Sciatic nerve (tissue), 2 donors: ENCODE measurements at places on chromosomes 7 and 10. TPM values are rescaled to one million over a fixed set of nuclear protein-coding genes. Genes with fewer than 3 reads are reported as not detected.

DNA sequence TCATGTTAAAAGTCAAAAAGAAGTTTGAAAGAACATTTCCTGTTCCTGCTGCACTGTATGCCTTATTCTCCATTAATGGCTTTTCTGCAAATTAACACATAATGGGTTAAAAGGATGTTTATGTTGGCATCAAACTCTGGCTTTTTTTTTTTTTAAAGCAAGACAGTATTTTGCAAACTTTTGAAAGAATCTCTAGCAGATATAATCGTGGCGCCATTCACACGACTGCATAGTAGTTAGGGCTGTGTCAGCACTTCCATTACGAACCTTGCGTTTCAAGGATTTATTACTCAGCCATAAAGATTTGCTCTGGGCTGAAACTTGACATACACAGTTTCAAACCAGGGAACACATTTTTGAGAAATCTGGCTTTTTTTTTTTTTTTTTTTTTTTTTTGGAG, 207.8 kb downstream of the DYNC1I1 start:
- DNase-seq = no peak

- DNase-seq = no peak
These were observed 15.6 kb upstream of the AKR1C3 start for GRCh38 chr10:5078547-5079180.

DNA sequence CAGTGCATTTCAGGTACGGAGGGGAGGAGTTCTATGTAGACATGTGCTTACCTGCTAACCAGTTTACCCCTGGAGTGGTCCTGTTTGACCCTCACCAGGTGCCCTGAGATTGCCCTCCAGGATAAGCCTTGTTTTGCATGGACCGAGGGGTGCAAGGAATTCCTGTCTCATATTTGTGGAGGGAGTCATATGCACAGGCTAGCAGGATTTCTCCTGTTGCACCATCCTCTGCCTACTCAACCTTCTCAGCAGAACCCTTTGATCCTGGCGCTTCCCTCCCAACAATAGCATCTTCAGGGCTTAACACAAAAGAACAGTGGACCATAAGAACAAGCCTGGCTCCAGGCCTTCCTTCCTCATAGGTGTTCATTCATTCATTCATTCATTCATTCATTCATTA, 7.2 kb downstream of the TRPV6 start:
- no peak for DNase-seq

DNA sequence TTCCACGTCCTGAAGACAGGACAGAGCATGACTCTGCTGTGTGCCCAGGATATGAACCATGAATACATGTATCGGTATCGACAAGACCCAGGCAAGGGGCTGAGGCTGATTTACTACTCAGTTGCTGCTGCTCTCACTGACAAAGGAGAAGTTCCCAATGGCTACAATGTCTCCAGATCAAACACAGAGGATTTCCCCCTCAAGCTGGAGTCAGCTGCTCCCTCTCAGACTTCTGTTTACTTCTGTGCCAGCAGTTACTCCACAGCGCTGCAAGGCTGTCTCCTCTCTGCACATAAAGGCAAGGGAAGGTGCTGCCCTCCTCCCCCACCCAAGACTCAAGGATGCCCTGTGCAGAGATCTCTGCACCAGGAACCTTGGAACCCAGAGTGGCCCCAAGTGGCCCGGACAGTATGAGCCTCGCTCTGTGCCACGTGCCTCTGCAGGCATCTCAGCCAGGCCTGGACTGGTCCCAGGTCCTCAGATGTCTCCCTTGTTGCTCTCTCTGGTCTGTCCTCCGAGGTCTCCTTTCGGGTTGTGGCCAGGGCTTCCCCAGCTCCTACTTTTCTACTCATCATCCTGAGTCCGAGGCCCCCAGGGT, 230.3 kb upstream of the PRSS58 start:
- no peak for DNase-seq

DNA sequence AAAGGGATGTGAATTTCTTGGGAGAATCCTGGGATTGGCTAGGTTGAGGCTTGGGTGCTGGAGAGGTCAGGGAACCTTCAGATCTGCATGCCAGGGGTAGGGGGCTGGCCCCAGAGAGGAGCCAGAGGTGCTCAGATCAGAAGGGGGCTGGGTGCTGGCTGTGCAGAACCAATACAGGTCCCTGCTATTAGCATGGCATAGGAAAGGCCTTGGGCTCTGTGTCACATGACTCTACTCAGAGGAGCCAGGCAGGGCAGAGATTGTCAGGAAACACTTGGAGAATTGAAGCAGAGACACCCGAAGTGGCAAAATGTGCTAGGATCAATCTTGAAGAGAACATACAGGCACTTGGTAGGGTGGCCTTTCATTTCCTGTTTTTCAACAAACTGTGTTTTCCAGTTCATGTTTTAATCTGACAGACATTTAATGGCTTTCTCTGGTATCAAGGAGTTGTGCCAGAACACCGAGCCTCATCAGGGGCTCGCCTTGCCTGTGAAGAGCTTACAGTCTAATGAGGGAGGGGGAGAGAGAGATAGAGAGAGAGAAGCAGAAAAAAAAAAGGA, 498.9 kb downstream of the RPS24 start:
- no peak for DNase-seq

- no peak for DNase-seq
These were observed 309.4 kb downstream of the SFMBT2 start for GRCh38 chr10:7101451-7101850.

- no peak for DNase-seq
These were observed 629.7 kb downstream of the ACTR3B start for GRCh38 chr7:153389261-153389660.

GRCh38 chr10:68879628-68880027, 21.5 kb upstream of the DDX50 start:
- no peak for DNase-seq

DNA sequence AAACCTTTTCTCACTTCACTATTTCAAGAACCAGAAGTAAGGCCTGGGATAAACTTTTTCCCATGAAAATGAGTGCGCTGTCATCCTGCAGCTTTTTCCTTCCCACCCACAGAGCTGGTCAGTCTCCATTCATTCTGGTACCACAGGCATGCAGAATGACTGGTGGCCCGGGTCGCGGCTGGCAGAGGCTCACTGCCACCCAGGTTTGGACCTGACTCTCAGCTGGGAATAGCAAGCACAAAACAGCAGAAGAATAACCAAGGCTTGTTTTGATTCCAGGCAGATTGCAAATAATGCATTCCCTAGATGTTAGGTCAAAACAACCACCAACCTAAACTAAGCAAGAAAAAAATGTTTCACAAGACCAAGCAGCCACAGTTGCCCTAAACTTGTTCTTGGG, 190.5 kb upstream of the NRP1 start:
- no peak for DNase-seq

DNA sequence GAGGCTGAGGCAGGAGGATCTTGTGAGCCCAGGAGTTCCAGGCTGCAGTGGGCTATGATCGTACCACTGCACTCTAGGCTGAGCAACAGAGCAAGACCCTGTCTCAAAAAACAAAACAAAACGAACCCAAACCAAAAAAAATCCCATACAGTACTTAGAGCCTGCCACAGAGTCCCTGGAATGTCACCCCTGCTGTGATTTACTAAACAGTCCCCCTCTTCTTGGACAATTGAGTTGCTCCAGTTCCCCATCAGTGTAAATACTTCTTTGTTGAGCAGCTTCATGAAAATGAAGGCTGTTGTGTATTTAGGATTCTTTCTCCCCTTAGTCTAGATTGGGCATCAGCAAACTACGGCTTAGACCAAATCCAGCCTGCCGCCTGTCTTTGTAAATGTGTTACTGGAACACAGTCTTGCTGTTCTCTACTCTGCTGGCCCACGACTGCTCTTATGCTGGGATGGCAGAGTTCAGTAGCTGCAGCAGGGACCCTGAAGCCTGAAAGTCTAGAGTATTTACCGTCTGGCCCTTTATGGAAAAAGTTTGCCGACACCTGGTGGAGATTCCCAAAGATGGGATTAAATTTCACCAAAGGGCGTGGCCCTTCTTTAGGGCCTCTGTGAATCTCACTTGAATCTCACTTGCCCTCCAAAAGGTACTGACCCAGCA, 57.8 kb downstream of the PALD1 start:
- DNase-seq = no peak

GRCh38 chr7:96026010-96026409, 253.7 kb downstream of the DYNC1I1 start:
- DNase-seq = no peak

GRCh38 chr10:56240471-56240870, 120.6 kb downstream of the ZWINT start:
- DNase-seq = no peak

DNA sequence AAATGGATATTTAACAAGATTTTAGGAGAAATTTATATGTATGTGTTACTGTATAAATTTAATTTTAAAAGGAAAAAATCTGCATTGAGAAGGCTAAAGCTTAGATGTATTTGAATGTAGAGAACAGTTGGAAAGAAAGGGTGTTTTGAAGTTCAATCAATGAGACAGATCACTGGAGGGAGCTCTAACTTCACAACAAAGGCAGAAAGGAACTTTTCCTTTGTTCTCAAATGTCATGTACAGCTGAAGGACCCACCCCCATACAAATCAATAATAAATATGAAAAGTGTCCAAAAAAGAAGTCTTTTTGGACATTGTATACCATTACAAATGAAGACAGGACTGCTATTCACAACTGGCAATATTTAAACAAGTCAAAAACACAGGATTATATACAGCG, 403.4 kb downstream of the DNAJB9 start:
- no peak for DNase-seq

The ZNF425 gene
- total RNA-seq = 3.2 TPM

- DNase-seq = no peak
These were observed 446.0 kb upstream of the PODXL start for GRCh38 chr7:132002343-132002968.

- DNase-seq = no peak
These were observed 39.7 kb downstream of the FRMPD2 start for GRCh38 chr10:48234787-48235186.

- DNase-seq = no peak
These were observed 598 bp downstream of the JAZF1 start for GRCh38 chr7:28180031-28180363.
